ENCODE measurements at places on chromosomes 12 and 14.
A peak's percentile ranks its signal among the peaks of the same experiment; 100 is the strongest.

DNA sequence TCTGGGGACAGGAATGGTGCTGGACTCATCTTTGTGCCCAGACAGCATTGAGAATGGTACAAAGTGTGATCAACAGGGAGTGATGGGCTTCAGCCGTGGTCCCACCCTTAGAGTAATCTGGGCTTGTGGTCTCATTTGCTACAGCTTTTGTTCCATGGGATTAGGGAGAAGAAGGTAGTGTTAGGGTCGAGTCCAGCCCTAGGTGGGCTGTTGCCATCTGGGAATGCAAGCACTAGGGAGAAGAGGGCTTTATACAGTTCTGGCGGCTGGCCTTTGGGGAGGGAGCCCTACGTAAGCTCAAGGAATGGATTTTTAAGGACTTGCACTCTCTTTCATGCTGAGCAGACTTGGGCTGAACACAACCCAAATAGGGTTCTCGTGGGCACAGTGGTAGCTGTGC, 4.9 kb downstream of the PLEKHG3 start:
- DNase-seq = no peak

GRCh38 chr12:21350975-21351374, 16.3 kb upstream of the SLCO1A2 start:
- DNase-seq = no peak

DNA sequence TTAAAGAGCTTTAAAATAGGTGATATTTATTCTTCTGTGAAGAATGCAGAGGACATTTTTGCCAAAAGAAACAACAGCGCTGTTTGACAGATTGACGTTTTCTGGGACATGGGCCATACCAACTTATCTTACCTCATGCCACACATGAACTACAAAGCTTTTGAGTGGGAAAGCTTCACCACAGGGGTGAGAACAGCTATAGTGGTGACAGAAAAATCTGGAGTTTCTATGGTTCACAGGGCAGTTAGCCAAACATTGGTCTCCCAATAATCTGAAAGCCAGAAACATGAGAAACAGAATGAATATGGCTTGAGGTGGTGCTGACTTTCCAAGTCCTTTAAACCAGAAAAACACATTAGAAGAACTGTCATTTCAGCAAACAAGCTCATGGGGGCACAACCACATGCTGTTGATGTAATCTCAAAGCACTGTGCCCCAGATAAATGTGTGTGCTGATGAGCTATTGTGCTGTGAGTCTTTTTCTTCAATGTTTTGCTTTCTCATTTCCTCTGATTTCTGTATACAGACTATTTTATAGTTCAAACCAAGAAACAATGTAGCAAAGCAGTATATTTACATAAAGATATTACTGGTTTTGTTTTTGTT, 905.4 kb downstream of the SLC16A7 start:
- DNase-seq = peak; percentile 15

DNA sequence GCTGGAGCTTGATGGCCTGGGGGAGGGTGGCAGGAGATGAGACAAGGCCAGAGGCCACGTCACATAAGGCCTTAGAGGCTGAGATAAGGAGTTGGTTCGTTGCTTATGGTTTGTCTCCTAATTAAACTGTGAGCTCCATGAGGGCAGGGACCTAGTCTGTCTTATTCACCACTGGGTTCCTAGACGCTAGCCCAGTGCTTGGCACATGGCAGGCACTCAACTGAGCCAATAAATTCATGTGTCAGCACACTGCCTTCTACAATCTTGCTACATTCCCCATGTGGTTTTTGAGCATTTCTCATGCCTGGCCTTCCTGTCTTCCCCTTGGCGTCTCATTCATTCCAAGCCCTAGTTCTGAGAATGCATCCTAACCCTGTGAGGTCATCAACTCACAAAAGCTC, 92.5 kb upstream of the MED13L start:
- DNase-seq = no peak

- DNase-seq = no peak
Observed at GRCh38 chr12:2457933-2458414, 336.8 kb upstream of the FKBP4 start.
